ENCODE measurements at places on chromosomes 7 and 10. TPM values are rescaled to one million over a fixed set of nuclear protein-coding genes. Genes with fewer than 3 reads are reported as not detected.

TMEM213 gene
- not detected for total RNA-seq

HABP2 gene
- total RNA-seq = not detected

HOXA11 gene
- 7.1 TPM for total RNA-seq

ZNF783 gene
- 3.0 TPM for total RNA-seq

GPR15LG gene
- total RNA-seq = not detected

TMEM139 gene
- total RNA-seq = 4.0 TPM

NUTM2E gene
- not detected for total RNA-seq

ODAD2 gene
- total RNA-seq = 0.82 TPM

TUBAL3 gene
- total RNA-seq = 1.6 TPM

GRCh38 chr10:130175074-130175473, 38.9 kb downstream of the GLRX3 start:
- no peak for DNase-seq

DNA sequence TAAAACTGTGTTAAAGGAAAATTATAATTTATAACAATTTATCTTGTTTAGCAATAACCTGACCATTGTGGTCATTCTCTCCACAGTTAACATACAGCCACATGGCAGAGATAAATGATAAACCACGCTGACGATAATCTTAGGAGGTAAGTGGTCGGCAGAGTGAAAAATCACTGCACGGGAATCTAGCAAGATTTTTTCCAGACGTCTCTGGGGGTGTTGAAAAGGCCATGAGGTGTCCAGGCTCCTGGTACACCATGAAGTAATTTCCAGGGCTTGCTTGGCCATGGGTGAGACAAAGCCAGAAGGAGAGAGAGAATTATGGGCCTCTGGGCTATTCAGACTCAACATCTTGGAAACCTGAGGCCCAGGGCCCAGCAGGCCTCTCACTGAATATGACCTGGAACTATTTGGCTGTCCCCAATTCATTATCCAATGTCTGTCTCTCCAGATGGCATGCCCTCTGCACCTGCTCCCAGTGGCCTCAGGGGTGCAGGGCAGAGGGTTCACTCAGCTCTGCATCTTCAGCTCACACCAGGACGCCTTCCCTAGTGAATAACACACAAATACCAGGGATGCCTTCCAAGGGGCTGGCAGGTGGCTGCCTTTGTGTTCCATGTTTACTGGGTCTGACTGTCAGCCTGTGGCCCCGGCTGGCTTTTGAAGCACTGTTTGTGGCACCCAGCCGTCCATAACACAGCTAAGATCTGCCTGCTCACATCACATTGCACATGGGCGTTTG, 590.4 kb upstream of the PFKP start:
- no peak for DNase-seq

DNA sequence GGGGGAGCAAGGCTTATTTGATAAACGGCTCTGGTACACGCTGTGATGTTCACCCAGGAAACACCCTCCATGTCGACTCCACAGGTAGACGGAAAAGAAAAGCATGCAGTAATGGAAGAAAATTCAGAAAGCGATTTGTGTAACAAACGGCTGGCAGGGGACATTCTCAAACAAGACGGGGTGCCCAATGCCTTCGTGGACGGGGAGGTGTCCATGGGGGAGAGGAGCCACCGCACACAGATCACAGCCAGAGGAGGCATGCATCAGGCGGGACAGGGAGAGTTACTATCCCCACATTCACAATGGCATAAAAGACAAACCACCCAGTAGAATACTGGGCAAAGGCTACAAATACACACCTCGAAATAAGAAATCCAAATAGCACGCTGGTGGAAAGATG, 20.1 kb downstream of the CNPY1 start:
- no peak for DNase-seq

- peak; percentile 2 for DNase-seq
Measured at GRCh38 chr10:118798231-118798662, 43.5 kb upstream of the CACUL1 start.

- no peak for DNase-seq
Measured at GRCh38 chr7:55350281-55350680, 14.9 kb upstream of the LANCL2 start.

DNA sequence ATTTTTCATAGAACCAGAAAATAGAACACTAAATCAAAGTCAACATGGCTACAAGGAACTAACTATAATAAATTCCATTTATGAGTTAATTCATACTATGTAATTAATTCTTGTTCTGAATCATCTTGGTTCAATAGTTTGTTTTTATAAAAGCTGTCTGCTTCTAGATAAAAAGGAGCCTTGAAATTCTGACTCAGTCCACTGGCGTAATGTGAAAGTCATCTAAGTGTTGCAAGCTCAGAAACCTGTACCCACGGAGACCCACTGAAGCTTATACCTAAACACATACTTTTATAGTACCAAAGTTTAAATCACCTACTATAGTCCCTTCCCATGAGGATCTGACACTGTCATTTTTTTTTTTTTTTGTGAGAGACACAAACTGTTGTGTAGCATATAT, 489.4 kb downstream of the SEMA3D start:
- no peak for DNase-seq

- no peak for DNase-seq
Measured at GRCh38 chr7:92843034-92843760, 6.8 kb upstream of the CDK6 start.

GRCh38 chr10:100655326-100655759, 90.0 kb upstream of the PAX2 start:
- no peak for DNase-seq

DNA sequence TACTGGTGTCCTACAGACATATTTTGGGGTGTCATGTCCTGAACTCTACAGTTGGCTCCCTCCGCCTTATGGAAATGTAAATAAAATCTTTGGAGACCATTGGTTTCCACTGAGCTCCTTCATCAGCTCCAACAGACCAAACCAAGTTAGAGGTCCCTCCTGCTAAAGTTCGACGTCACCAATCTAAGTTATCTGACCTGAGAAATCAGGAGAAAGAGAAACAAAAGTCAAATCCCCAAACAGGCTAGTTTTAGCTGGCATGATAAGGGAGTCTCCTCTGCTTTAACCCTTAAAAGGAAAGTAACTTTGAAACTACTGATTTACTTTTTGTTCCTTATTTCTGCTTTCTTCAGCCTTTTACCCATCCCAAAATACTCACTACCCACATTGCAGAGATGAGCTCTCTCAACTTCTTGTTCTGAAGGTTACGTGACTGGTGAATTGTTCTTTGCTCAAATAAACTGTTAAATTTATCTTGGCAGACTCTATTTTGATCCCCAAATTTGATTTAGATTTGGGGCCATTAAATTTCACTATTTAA, 39.9 kb downstream of the AVL9 start:
- DNase-seq = no peak

- no peak for DNase-seq
Measured at GRCh38 chr10:122387572-122387971, 13.1 kb downstream of the PLEKHA1 start.

DNA sequence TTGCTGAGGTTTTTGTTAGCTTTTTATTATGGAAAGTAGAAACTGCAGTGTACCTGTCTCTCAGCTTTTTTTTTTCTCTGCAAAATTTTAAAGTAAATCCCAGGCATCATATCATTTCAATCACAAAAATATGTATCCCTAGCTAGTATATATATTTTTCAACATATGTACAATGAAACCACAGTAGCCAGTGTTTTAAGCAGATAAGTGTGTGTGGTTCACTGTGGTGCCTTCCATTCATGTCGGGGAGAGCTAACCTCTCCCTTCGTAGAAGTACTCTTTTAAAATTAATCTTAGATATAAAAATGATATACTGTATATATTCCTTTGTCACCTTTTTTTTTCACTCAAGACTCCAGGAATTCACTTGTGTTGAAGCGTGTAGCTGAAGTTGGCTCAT, 22.7 kb downstream of the CUL1 start:
- DNase-seq = no peak

GRCh38 chr7:105787793-105788192, 88.6 kb downstream of the ATXN7L1 start:
- no peak for DNase-seq

DNA sequence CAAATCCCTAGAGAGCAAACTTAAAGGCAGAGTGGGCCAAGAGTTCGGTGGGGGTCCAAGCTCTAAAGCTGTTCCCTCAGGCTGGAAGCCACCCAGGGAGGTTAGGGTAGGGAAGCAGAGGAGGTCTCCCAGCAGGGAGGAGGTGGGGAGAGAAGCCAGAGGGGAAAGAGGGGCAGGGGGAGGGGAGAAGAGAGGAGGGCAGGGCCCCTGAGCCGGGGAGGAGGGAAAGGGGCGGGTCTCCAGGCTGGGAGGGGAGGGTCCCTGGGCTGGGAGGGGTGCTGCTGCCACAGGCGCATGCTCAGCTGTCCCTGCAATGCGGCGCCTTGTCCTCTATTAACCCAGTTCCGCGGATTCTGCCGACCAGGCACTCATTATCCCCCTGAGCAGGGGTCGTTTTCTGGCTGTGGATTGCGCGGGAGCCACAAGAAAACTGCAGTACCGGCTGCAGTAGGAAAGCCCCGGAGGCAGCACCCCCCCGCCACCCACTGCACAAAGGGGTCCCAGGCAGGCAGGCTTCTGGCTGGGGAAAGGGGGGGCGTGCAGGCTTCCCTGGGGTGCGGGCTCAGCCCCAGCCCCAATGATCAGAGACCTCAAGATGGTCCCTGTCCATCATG, 49.3 kb downstream of the CAMK2B start:
- DNase-seq = no peak

DNA sequence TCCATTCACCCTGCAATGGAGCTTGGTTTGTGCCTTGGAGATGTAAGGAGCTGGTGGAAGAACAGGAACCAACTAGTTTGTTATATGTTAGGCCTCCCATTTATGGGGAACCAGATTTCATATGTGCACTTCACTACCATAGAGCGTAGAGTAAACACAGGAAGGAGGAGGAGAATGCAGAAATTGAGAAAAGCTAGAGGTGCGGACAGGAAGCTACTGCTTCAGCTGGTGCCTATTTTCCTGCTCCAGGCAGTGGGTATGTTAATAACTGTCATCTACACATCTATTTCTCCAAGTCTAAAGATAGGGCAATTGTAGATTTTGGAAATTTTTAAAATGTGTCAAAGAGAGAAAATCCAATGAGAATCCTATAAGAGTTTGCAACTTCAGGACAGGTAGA, 482.2 kb downstream of the PLXDC2 start:
- no peak for DNase-seq

DNA sequence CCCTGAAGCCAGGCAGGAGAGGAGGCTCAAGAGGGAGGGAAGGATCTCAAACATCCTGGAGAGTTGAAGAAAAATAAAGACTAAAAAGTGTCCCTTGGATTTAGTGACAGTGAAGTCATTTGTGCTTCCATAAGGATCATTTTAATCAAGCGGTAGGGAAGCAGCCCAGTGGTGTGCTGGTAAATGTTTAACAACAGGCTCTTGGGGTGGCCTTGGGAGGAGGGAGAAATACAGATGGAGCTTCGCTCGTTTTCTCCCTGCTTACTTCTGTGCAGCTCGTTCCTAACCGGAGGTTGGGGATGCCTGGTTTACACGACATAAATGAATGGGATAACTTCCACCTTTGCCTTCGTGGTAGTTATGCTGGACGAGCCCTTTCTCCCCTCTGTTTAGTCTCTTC, 140.0 kb downstream of the CAMK1D start:
- no peak for DNase-seq

DNA sequence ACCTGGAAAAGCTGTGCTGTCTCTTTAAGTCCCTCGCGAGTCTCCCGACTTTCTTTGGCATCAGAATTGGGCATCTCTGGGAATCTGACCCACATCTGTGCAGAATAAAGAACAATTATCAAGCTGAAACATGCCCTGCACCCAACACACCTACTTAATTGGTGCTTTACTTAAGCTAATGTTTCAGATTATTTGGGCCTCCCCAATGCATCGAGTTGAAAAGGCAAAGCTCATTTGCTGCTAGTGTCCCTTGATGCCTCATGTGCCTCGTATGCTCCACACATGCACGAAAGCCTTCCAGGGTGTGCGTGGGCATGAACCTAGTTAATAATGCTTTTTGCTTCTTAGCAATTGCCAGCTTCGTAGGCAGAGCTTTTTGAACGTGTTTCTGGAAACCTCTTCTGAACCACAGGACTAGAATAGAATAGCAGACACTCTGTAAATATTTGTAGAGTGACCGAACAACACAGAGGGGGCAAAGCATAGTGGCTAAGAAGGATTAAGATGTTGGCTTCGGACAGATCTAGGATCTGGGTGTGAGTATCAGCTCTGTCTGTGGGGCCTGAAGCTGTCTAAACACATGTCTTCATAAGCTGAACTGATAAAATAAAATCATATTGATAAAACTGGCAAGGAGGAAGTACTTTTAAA, 26.7 kb upstream of the FGFR2 start:
- DNase-seq = no peak

- DNase-seq = no peak
Measured at GRCh38 chr10:97895084-97895483, 45.4 kb downstream of the GOLGA7B start.

DNA sequence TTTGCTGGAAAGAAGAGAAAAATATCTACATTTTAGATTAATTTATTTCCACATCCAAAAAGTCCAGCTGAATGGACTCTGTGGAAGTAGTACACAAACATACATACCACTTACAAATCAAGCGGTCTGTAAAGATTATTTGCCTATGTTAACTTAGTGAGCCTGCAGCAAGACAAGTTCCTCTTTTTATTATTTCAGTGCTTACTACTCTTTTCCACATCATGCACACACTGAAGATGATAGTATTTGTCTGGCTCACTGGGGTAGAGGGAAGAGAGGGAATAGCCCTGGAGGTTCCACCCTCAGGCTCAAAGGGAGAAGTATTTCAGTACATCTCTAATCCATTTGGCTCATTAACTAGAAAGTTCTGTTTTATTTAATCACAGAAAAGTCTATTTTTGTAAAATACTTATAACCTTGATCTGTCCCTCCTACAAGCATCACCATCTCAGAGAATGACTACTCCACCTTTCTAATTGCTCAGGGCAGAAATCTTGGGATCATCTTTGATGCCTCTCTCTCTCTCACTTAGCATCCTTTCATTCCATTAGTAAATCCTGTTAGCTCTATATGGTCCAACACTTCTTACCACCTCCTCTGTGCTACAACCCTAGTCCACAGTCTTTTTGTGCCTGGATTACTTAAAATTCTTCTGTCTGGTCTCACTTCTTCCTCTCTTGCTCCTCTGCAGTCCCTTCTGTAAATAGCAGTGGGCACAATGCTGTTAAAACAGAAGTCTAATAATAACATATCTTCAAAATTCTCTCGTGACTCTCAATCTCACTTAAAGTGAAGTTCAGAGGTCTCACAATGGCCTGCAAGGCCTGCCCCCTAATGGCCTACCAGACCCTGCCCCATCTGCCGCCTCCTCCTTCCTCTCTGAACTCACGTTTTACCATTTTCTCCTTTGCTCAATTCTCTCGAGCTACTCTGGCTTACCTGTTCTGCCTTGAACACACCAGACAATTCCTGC, 64.3 kb upstream of the CCDC6 start:
- no peak for DNase-seq

- DNase-seq = no peak
Measured at GRCh38 chr10:103745341-103746247, 109.8 kb downstream of the SH3PXD2A start.
